Activated CD4-positive, alpha-beta T cell treated with anti-CD3 and anti-CD28 coated beads, Interleukin-2, amount 50 U/mL, for 24 hours (primary cell): ENCODE measurements at places on chromosomes 13 and 19.

DNA sequence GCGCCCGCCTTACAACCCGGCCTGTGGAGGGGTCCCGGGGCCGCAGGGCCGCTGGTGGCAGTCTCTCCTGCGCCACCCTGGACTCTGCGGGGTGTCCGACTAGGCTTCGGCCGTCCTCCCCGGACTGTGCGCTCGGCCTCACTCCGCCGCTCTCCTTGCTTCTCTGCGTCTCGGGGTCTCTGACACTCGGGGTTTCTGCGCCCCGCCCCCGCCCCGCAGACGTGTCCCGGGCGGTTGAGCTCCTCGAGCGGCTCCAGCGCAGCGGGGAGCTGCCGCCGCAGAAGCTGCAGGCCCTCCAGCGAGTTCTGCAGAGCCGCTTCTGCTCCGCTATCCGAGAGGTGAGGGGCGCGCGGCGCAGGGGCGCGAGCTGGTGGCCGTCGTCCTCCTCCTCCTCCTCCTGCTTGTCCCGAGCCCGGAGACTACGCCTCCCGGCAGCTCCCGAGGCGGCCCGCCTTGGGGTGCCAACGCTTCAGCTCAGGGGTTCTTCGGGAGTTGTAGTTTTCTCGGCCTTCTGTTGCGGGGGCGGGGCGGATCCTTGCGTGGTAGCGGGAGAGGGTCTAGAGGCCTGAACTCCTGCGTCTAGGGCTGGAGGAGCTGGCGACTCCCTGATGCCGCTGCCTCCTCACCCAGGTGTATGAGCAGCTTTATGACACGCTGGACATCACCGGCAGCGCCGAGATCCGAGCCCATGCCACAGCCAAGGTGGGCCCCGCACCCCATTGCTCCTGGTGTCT lies 627 bp downstream of the LIN7B start:
- peak; percentile 44 for DNase-seq

- no peak for DNase-seq
These were observed 39.9 kb downstream of the MBNL2 start for GRCh38 chr13:97262058-97262457.

DNA sequence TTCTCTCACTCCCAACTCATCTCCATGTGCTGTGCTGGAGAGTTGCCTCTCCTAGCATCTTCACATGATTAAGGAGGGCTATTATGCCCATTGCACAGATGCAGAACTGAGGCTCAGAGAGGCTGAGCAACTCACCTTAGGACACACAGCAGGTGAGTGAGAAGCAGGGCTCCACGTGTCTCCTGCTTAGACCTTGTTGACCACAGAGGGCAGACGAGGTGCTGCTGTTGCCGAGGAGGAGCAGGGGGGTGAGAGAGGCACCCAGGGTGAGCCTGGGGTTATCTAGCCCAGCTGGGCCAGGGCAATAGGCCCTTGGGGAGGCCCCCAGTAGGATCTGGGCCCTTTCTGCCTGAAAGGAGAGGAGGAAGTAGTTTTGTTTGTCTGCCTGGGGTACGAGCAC lies 2.4 kb upstream of the HSH2D start:
- no peak for DNase-seq

- DNase-seq = no peak
These were observed 36.1 kb downstream of the KLF2 start for GRCh38 chr19:16360738-16361137.

GRCh38 chr19:13699786-13700185 lies 64.5 kb upstream of the MRI1 start:
- no peak for DNase-seq

DNA sequence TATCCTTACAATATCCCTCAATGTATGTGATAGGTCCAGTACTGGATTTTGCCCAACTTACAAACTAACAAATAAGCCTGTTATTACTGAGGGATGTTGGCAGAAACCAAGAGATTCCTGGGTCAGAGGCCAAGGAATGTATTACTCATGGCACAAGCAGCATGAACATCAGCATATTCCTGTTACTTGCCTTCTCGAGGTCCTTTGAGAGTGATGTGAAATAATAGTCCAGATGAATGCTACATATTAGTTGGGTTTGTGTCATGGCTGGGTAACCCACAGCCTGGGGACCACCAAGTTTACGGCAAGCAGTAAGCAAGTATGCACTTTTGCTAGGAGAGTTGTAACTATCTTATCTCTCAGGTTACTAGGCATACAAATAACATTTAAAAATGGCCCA lies 384.5 kb upstream of the GPC6 start:
- no peak for DNase-seq

DNA sequence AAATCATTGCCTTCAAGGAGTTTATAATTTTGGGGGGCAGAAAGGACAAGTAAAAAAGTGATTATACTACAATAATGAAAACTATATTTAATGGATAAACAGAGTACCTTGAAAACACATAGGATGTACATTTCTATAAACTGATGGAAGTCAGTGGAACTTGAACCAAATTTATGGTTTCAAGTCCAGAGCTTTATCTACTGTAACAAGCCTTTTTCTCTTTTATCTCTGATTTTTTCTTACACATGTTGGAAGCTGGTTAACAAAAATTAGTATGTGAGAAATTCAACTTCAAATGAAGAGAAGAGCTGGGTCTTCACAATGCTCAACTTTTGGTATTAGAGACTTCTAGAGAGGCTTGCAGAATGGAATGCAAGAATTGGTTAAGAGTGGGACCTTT lies 393.6 kb downstream of the LMO7 start:
- DNase-seq = no peak

DNA sequence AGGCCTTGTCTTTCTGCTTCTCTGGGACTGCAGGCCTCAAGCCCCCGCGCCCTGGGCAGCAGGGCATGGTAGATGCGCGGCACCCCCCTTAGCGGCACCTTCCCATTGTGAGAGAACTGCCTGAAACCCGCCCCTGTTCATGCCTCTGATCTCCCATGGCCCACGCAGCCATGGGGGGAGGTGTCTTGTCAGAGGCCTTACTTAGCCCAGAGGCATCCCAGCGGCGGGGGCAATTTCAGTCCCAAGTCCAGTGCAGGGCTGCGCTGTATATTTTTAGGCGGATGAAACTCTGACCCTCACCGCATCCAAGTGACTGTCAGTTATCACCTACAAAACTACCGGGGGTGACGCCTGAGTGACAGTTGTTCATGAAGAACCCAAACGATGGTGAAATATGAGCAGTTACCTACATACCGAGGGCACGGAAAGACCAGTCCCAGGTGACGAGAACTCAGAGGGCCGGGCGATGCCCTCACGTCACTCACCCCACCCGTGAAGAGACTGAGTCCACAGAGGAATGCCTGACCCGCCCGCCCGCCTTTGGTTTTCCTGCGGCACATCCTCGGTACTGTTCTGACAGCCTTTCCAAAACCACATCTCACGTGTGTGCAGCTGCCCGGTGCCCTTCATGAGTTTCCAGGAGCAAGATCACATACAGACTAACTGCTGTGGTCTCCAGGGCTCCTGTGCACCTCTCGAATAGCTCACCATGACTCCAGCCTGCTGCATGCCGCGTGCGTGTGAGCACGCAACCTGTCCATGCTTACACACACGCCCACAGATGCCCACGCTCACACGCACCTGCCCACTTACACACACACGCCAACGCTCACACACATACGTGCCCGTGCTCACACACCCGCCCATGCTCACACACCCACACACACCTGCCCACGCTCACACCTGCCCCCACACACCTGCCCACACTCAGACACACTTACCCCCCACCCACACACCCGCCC lies 14.4 kb downstream of the IL17D start:
- no peak for DNase-seq

DNA sequence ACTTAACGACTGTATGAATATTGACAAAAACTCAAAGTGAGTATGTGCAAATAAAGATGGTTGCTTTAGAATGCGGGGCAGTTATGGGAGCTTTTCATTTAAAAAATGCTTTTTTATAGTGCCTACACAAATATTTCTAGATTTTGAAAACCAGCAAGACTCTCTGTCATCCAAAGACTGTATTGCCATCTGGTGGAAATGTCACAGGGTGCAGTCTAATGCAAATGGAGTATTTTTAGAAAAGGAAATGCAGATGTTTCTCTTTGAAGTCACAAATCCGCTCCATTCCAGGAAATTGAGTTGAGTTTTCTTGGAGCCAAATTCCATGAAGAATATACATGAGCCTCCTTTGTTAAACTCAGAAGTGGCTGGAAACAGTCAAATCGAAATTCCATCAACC lies 2.3 kb upstream of the C1QTNF9B start:
- no peak for DNase-seq

DNA sequence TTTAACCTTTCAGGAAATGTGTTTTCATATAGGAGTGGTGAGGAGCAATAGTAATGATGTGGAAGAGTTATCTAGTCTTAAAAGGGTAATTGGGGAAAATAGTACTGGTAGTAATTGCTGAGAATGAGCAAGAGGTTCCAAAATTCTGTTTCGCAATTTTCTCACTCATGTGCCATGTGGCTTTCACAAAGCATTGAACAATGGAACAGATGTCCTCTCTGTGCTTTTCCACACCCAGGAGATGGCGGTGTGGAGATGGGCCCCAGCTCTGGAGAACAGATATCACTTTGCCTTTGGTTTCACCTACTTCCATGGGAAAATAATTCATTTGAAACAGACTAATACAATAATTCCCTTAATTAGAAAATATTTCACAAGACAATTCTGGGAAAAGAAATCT lies 170.0 kb upstream of the SLC10A2 start:
- no peak for DNase-seq

DNA sequence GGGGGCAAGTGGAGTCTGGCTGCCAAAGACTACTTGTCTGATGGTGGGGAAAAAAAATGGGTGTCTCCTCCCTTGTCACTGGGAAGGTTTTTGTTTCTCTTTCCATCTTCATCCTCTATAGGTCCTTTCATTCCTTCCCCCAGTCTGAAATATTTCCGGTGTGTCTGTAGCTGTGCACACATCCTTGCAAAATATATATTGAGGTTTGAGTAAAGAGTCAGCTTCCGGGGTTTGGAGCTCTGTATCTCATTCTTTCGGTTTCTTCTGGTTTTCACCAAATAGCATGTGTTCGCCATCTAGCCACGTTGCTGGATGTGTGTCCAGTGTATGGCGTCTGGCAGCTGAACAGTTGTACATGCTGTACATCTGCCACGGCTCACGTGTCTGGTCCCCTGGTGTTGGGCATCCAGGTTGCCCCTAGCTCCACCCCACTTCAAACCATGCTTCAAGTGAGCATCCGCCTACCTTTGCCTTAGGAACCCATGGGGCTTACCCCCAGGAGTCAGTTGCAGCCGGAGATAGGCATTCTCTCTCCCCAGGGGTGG lies 142.2 kb downstream of the SIPA1L3 start:
- DNase-seq = peak; percentile 46

DNA sequence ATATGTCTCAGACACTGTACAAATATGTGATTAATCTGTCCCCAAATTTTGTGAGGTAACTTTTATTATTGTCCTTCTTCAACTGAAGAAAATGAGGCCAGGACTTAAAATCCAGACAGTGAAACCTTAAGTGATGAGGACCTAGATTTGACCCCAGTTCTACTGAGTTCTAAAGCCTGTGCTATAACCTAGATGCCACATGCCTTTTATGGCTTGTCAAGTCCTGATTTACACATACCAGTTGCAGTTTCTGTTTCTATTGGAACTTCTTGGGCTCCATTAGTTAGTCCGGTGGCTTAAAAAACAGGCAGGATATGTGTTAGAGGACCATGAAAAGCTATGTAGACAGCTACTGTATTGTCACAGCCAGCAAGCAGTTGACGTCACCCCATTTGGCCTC lies 436.5 kb upstream of the KLHL1 start:
- DNase-seq = no peak
